NCI-H524 (cell line): ENCODE measurements at places on chromosomes 5 and 9.

- no peak for DNase-seq
These were observed 64.6 kb upstream of the KLF9 start for GRCh38 chr9:70478963-70479641.

DNA sequence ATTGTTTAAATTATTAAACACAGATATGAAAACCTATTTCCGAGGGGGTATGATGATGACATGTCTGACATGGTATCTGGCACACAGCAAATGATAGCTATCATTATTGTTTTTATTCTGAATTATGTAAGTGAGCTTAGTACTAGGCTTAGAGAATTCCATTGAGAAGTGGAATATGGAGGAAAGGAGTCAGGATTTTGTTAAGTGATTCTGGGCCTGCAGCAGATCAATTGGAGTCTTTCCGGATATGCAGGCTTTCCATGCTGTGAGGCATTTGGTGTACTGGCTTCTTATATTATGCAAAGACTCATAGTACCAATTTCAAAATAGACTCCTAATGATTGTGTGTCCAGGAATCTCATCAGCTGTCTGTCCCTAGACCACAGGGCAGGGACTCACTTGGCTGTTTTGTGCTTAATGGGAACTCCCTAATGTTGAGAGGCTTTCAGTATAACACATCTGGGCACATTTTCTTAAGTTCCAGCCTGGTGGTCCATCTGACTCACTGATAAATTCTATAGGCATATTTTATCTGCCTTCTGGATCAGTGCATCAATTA, 180.0 kb upstream of the KLF9 start:
- peak; percentile 39 for DNase-seq

GRCh38 chr5:126472538-126472889, 49.3 kb downstream of the GRAMD2B start:
- DNase-seq: no peak

DNA sequence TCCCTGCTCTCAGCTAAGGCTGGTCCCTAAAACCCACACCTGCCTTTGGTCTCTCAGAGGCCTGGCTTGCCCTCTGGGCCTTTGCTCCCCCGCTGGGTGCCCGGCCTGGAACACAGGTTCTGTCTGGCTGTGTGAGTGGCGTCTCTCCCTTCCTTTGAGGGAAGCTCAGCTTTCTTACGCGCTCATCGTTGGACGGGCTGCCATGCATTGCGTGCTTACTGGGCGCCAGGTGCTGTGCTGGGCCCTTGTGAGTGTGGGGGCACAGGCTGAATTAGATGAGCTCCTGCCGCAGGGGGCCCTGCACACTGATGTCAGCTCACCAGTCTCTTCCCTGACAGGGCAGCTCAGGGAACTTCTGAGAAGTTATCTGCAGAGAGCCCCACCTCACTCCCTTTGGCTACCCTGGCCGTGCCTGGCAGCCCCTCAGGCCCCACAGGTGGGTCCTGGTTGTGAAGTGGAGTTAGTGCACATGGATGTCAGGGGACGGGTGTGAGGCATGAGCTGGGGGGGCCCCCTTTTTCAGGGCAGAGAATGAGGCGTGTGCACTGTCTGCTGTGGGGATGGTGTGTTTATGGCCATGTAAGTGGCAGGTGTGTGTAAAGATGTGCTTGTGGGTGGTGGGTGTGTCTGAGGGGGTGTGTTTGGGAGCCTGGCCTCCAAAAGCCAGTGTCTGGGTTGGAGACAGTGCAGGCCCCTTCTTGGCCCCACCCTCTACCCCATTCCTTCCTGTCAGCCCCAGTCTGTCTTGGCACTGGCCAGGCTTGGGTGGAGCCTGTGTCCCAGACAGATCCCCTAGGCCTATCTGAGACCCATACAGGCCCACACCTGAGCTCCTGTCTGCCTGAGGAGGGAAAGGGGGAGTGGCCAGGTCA, 7.5 kb upstream of the RMND5B start:
- DNase-seq: no peak

DNA sequence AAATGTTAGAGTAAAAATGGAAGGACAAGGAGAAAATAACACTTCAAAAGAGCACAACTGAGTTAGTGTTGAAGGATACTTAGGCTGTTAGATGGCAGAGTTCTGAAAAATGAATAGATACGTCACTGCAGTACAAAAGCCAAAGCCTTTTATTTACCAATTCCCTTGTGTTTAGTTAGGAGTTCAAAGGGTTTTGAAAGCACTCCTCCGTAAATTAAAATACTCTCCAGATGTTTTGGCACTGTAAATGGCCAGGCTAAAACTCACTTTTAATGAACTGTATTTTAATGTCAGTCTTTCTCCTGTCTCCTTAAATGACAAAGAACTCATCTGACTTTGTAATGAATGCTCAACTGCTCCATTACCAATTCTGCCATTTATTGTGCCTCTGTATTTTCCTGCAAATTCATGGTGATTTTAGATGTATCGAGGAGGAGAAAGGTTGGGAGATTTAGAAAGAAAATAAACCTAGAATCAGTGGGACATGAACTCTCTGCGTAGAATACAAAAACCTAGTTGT, 1727.2 kb downstream of the MAT2B start:
- DNase-seq: no peak
